ENCODE measurements at places on chromosomes 7 and 10.

DNA sequence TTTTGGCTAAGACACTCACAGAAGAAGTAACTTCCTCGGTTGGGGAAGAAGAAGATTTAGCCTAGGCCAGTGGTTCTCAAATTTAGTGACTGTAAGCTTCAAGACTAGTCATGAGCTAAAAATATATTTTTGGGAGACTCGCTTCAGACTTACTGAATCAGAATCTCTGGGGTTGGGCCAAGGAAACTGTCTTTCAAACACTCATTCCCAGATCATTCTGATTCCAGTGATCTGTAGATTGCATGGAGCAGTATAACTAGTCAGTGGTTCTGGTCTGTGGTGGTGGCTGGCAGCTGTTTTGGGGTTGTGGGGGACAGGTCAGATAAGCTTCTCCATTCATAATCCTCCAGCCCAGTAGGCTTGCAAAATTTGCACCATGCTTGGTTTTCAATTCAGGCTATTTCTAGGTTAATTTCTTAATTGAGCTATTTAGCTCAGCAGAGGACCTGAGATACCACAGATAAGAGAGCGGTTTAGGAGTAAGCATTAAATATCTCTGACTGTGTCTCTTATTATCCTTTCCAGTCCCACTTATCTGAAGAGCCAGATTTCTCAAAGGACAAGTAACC, 3.8 kb upstream of the KAT6B start:
- no peak for DNase-seq

DNA sequence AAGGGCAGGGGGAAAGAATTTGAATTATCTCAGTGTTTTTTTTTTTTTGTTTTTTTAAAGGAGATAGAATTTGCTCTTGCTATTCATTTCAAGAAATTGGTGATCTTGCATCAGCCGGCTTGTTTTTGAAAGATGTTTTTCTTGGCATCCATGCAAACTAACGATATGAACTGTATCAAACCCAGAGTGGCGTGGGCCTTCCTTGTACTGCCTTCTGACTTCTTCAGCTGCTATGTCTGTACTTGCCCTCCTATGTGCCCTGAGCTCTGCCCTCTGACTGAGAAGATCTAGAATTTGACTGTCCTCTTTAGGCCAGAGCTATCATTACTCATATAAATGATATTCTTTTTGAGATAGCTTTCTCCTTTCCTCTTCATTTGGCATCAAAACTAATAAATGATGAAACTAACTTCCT, 183.1 kb downstream of the EXOC4 start:
- DNase-seq = no peak

GRCh38 chr10:58820861-58821751, 308.4 kb downstream of the BICC1 start:
- DNase-seq = no peak

DNA sequence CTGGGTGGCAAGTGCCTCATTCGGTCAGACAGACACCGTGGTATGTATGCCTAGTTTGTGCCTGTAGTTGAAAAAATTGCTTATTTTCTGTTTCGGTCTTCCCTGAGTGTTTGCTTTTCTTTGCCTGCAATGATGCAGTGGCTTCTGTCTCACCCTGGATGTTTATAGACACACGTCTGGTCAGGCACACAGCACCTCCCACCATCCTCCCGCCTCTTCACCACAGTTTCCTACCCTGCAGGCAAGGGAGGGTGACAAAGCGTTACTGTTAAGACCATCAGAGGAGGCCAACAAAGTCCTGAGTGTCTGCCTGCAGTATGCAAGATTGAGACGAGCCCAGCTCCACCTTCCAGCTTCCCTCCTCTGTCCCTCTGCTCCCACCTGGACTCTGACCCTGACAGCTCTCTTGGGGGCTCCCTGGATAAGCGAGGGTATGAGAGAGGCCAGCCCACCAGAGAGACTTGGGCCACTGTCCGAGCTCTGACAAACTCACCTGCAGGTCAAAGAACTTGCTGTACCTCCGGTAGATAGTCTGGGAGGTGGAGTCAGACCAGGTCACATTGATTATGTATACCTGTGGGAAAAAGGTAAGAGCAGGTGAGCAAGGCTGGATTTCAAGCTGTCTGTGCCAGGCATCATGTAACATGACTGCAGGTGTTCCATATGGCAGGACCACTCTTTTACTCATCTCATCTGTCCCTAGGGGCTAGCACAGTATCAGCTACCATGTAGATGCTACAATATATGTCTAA, 54.4 kb downstream of the SH3PXD2A start:
- DNase-seq = peak; percentile 65

DNA sequence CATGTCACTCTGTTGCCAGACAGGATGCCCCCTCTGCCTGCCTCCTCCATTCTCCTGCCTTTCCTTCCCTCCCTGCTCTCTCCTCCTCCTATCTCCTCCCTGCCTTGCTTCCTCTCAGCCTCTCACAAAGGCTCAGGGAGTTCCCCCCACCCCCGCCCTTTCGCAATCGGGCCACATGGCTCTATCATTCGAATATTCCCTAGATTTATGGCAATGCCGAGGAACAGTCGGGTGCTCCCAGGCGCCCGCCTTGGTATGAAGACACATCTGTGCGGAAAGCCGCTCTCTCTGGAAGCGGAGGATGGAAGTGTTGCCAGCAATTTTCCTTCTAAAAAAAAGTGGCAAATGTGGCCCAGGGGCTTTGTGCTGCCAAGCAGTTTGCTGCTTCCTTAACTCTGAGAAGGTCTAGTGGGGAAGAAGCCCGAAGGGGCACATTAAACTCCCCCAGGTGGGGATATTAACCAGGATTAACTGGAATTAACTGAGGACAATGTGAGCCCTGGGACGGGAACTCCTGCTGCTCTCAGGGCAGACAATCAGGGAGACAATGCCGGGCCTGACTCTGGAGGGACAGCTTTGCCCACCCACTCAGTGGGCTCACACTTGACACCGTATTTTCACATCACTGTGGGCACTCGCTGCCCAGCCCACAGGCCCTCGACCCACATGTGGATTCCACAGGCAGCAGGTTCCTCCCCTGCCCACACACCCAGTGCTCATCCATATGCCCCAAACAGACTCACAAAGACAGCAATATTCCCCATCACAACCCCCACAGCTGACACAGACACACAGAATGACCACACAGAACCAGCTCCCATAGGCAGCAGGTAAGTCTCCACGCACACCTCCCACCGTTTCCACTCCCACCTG, 88.4 kb upstream of the SMNDC1 start:
- DNase-seq = no peak

- DNase-seq = peak; percentile 74
Measured at GRCh38 chr10:30783939-30784501, 154.5 kb upstream of the LYZL2 start.

Data from T-helper 2 cell treated with Interferon-gamma antibody and Interleukin-4, amounts not matched to agents 5 μg/mL and 100 μg/mL, for 36 hours (primary cell).